ENCODE measurements at places on chromosomes 6 and 20.

DNA sequence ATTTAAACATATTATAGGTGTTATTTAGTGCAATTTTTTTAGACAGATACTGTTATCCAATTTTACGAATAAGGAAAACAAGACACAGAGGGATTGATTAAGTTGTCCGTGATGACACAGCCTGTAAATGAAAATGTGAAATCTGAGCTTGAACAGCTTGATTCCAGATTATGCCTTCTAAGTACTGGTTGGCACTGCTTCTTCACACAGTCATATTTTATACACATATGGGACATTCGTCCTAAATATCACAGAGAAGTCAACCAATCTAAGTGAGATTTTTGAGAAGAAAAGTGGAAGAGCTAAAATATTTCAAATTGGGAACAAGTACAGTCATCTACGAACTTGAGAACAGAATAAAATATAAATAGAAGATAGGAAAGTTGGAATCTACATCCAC lies 756.3 kb downstream of the BCKDHB start:
- DNase-seq, result no peak

DNA sequence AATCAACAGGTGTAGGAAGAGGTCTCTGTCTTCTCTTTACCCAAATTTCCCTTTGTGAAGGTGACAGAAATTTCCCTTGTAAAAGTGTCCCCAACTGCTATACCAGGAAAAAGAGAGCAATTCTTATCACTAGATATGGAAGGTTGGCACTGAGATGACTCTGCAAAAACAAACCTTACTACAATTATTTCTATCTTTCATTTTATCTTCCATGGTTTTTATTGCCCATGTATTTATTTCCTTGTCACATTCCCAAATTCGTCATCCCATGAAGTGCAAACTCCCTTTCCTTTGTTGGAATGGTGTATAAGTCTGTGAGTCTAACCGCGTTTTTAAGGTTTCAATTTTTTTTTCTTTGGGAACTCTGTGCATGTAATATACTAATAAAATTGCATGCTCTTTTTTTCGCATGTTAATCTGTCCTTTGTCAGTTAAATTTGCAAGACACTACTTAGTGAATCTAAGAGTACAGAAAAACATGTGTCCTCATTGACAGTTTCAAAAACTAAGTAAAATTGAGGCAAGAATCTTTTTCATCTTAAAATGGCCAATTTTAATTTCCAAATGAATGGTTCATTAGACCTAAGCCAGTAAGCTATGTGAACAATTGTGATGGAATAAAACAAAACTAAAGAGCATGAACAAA lies 35.4 kb upstream of the HFE start:
- DNase-seq, result no peak

GRCh38 chr6:33029328-33030184 lies 20.2 kb upstream of the HLA-DOA start:
- peak; percentile 61 for DNase-seq

- no peak for DNase-seq
Measured at GRCh38 chr20:21796059-21796458, 90.6 kb downstream of the PAX1 start.

DNA sequence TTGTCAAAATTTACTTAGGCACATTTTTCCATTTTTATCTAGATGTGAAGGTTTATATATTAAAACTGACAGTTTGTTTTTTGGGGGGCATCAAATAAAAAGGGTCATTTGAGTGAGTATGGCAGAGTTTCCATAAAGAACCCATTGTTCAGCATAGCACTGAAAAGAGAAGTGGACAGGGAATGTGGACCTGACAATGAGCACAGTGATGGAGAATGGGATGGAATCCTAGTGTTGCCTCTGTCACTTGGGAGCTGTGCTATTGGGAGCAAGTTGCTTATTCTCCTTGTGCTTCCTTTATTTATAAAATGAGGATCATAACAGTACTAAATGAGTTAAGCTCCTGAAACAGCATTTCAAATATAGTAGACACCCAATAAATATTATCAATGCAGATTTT lies 130.7 kb upstream of the SIM1 start:
- DNase-seq, result no peak

GRCh38 chr20:19440660-19441527 lies 228.5 kb downstream of the SLC24A3 start:
- DNase-seq, result no peak

DNA sequence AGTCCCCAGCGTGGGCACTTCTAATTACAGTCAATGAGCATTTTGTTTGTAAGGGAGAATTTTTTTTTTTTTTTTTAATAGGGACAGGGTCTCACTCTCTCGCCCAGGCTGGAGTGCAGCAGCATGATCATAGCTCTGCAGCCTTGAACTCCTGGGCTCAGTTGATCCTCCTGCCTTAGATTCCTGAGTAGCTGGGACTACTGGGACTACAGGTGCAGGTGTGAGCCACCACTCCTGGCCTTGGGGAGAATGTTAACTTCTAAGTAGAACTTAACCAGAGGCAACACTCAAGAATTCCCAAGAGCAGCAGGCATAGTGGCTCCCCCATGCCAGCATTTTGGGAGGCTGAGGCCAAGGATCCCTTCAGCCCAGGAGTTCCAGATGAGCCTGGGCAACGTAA lies 52.9 kb upstream of the ZNF217 start:
- DNase-seq, result no peak

GRCh38 chr20:62191781-62192559 lies 9.1 kb downstream of the MTG2 start:
- DNase-seq, result no peak

DNA sequence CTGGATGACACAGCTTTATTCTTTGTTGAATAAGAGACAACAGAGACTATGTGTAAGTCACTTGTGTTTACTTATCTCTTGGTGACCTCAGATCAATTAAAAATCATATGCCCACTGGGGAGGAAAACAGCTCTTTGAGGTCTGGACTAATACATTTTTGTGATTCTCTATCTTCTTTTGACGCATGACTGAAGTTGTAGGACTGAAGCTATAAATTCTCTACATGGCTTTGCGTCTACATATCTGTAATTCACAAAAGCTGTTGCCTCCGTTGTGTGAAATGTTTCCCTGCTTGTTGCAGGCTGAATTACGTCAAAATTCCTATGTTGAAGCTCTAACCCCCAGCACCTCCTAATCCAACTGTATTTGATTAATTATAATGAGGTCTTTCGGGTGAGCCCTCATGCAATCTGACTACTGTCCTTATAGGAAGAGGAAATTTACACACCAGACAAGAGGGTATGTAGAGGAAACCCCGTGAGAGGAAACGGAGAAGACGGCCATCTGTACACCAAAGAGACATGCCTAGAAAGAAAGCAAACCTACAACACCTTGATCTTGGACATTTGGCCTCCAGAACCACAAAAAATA lies 481.6 kb downstream of the PRKN start:
- DNase-seq, result no peak

DNA sequence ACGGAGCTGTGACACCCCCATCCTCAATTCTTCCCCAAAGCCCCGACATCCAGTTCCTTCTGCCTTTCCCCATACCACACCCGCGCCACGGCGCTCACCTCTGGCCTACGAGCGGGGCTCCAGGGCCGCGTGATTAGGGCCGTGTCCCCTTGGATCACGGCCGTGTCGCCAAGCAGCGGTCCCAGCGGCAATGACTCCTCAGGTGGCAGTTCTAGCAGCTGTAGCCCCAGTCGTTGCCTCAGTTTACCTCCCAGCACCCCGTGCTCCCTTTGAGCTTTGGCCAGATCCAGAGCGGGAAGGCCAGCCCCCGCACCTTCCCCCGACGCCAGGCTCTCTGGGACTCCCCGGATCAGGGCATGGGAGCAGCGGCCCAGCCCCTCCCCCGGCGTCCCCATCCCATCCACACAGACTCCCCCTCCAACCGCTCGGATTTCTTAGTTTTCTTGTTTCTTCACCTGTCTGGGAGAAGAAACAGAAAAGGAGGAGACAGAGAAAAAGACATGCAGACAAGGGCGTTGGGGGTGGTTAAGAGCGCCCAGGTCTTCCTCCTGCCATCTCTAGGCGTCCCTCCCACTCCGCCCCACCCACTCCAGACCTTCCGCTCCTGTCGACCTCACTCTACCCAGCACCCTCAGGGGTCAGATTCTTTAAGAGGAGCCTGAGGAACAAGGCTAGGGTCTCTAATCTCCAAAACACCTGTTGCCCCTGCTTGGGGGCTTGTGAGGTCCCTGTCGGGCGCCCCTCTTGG lies at the start of gene DDAH2:
TSS of gene DDAH2 (minus strand) at position 533 of the 748 bp plus-strand sequence. CDS start at position 395, 138 bp downstream.
- DNase-seq, result no peak

DNA sequence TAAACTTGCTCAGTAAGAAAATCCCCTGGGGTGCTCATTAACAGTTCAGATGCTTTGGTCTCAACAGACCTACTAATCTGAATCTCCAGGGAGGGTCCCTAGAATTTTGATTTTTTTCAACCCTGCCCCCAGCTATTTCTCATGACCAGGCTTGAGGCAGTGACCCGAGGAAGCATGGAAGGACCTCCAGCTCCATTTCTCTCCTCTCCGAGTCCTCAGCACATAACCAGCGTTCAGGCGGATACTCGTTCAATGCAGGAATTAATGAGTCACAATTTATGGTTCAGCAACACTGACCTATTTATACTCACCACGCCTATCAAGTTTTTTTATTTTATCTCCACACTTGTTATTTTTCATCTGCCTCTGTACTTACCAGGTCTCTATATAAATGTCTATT lies 369.2 kb upstream of the CDH4 start:
- DNase-seq, result no peak

DNA sequence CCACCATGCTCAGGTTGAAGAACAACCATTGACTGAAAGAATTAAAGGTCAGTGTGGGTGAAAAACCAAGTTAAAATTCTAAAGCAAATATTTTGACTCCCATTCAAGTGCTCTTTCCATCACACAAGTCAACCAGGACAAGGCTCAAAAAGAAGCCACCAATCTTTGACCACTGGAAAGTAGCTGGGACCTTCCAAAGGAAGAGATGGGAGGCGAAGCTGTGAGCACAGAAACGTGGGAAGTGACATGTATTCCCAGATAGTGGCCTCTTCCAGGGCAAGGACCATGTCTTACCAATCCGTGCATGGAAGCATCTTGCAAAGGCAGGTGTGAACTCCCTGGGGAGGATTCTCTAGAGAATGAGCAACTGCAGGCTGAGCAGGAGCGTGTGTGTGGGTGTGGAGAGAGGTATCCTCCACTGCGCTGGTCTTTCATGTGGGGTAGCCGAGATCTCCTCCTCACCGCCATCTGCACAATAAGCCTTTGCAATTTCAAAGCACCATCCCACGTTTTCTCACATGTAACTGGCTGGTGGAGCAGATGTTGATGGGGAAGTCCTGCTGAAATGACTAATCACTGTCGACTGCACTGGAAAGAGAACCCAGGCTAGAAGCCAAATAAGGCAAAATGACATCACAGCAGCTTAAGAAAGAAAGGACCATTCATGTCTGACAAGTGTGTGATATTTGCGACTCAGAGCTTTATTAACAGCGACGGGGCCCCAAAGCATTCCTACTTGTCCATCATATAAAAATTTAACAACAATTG lies 189.4 kb upstream of the RREB1 start:
- no peak for DNase-seq

GRCh38 chr6:154386848-154387717 lies 30.5 kb upstream of the IPCEF1 start:
- no peak for DNase-seq

DNA sequence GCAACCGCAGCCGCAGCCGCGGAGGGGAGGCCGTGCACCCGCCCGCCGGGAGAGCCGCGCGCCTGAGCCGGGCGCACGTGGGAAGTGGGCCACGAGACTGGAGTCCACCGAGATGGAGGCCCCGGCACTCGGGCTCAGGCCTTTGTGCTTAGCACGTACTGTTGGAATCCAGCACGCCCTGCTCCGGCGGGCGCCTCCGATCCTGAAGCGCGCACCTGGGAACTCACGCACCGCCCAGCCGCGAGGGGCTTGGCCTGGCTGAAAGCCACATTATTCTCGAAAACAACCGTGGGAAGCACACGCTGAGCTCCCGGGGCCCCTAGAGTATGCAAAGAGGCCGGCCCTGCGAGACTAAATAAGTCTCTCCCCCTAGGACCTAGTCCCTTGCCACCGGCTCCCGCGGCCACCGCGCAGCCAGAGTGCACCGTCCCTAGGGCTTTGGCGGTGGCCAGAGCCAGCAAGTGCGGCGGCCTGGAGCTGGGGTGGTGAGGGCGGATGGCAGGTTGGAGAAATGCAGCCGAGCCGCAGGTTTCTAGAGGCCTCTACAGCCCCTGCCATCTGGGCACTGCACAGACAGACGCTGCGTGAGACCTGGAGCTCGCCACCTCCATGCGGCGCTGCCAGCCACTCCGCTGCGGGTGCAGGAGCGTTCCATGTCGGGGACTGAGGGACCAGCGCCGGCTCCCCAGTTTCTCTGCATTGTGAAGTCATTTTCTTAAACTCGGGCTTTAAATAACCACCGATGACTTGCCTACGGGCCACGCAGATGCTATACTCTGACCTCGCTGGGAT lies 42.0 kb upstream of the LY86 start:
- DNase-seq, result no peak

- DNase-seq, result no peak
Measured at GRCh38 chr20:22805219-22805618, 220.8 kb upstream of the FOXA2 start.

DNA sequence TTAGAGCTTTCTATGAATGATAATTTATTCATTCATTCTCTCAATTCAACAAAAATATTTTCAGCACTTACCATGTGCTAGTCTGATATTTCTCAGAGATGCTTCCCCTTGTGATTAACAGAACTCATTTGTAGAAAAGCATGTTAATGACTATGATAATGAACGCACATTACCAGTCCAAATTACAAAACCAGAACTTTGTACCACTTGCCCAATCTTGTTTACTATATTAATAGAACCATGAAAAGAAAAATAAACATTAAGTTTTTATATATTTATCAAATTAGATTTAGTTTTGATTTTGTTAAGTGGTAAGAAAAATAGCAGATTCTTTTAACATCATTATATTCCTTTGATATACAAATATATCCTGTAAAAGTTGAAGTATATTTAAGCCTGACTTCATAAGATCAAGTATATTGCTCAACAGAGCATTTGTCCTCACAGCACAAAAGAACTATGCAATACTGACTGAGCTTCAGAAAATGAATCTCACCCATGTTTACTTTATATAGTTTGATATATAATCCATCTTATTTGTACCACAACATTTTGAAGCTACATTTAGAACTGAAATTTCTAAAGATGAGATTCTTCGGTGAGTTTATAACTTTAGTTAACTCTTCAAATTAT lies 48.9 kb downstream of the TMEM244 start:
- DNase-seq, result no peak

GRCh38 chr6:118968416-118968815 lies 33.5 kb upstream of the MCM9 start:
- DNase-seq, result peak; percentile 4

- DNase-seq, result no peak
Measured at GRCh38 chr6:166317261-166318212, 9.3 kb upstream of the PRR18 start.

GRCh38 chr20:13494019-13494418 lies 144.7 kb downstream of the TASP1 start:
- DNase-seq, result no peak

- no peak for DNase-seq
Measured at GRCh38 chr20:25553819-25554296, 31.5 kb downstream of the NINL start.

- no peak for DNase-seq
Measured at GRCh38 chr6:2447318-2447920, 202.0 kb upstream of the GMDS start.

DNA sequence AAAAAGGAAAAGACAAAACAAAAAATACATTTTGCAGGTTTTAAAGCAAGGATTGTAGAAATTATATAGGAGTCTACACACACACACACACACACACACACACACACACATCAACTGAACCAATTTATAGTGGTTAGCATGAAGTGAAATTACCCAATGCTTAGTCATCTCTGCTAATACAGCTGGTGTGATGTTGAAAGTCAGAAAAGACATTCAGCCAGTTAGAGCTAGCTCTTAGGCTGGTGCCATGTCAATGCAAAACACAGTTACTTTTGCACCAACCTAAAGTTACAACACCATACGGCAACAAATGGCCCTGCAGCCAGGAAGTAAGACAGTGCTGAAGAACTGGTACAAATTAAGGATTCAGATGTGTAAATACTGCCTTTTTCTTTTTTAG lies 15.2 kb downstream of the FAM210B start:
- peak; percentile 26 for DNase-seq

Measured in CD4-positive, alpha-beta T cell treated with Interleukin-21 for 1 hour (primary cell).